ENCODE measurements at places on chromosomes 12 and 14. TPM values are rescaled to one million over a fixed set of nuclear protein-coding genes. Genes with fewer than 3 reads are reported as not detected.
A peak's percentile ranks its signal among the peaks of the same experiment; 100 is the strongest.

The ADSS1 gene
- 5.2 TPM for total RNA-seq

The PRH2 gene
- total RNA-seq, result not detected

The METTL1 gene
- total RNA-seq, result 40.6 TPM

The FGD4 gene
- total RNA-seq, result 34.7 TPM

The PSEN1 gene
- total RNA-seq, result 64.5 TPM

The IL22 gene
- total RNA-seq, result not detected

The PTPN6 gene
- total RNA-seq, result 13.2 TPM

The LUM gene
- not detected for total RNA-seq

The ALDH1L2 gene
- 165 TPM for total RNA-seq

The AQP6 gene
- not detected for total RNA-seq

The EDDM3A gene
- total RNA-seq, result not detected

GRCh38 chr14:105486163-105486973 lies at the start of gene CRIP1:
Gene CRIP1, plus strand, starts transcription at chr14:105486886. Its CDS starts 374 bp downstream, at chr14:105487260.
- H3K4me3 ChIP-seq, result no peak within 1 kb of the TSS
- no peaks in the 10 kb centered on the region for H3K27me3 ChIP-seq
- no peak within 1 kb of the TSS for H3K27ac ChIP-seq
- H3K36me3 ChIP-seq, result peaks cover 14% of the 10 kb centered on the region

DNA sequence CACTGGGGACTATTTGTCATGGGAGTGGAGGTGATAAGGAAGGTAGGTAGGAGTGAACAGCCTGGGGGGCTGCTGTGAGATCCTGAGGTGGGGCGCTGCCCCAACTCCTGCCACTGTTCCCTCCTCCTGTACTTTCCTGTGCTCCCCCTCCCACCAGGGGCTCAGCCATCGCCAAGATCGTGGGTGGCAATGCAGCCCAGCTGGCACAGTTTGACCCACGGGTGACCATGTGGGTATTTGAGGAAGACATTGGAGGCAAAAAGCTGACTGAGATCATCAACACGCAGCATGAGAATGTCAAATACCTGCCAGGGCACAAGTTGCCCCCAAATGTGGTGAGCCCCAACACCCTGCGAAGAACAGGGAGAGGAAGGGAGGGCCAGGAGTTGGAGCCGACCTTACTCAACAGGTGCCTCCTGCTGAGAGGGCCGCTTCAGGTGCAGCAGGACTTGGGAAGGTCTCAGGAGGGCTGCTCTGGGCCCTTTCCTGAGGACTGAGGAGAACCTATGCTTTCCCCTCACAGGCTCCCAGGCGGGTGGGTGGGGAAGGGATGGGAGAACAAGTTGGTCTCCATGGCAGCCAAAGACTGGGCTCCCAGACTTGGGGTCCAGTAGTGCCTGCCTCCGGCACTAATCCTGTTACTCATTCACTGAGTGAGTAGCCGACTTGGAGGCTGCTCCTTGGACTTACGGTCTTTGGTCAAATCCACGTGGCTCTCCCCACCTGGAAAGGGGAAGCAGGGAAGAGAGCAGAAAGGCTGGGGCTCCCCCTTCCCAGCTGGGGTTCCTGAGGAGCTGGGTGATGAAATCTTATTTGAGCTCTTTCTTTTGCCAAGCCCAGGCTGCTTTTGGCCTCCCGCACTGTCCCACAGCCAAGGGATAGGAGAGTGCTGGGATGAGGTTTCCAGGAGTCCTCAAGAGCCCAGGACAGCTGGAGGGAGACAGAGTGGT lies 884 bp downstream of the GPD1 start:
- H3K27ac ChIP-seq, result no peak overlapping the region
- peaks cover 8% of the 10 kb centered on the region for H3K4me1 ChIP-seq
- no peak overlapping the region for H3K4me3 ChIP-seq
- DNase-seq, result no peak
- peaks cover 23% of the 10 kb centered on the region for H3K36me3 ChIP-seq

GRCh38 chr12:58051378-58051777 lies 110.0 kb downstream of the ATP23 start:
- DNase-seq, result no peak

DNA sequence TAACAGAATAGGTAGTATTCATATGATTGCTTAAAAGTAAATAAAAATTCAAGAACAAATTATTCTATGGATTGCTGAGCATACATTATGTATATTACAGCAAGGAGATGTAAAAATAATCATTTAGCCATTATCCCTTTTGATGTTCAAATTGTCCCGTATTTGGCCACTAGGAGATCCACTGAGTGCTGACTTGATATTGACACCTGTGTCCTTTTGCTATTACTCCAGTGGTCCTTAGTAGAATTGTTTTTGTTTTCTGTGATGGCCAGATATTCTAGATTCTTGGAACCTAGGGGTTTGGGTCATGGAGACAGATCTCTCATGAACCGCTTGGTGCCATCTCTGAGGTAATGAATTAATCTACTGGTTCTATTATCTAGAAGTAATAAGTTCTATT lies 16.8 kb downstream of the ERO1A start:
- peak; percentile 32 for DNase-seq
- peak overlapping the region; percentile 2 for H3K27ac ChIP-seq
- H3K4me3 ChIP-seq, result no peak overlapping the region

DNA sequence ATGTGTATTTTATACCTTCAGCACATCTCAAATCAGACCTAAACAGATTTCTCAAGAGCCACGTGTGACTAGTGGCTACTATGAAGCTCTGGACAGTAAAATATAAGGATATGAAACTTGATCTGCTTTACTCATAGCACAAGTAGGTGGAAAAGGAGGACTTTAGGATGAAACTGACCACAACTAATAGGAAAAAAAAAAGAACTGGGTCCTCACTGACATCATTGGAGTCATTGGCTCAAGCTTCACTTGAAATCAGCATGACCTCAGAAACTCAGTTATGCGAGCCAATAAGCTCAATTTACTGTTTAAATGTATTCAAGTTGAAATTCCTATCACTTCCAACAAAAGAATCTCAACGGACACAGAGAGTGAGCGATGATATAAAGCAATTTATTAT lies 34.1 kb upstream of the CIT start:
- no peaks in the 10 kb centered on the region for H3K4me1 ChIP-seq
- DNase-seq, result peak; percentile 8
- H3K27me3 ChIP-seq, result no peaks in the 10 kb centered on the region
- no peak overlapping the region for H3K27ac ChIP-seq
- H3K36me3 ChIP-seq, result no peaks in the 10 kb centered on the region
- no peak overlapping the region for H3K4me3 ChIP-seq

GRCh38 chr14:32587461-32587860 lies 258.4 kb downstream of the AKAP6 start:
- H3K4me1 ChIP-seq, result no peaks in the 10 kb centered on the region
- DNase-seq, result no peak
- no peaks in the 10 kb centered on the region for H3K36me3 ChIP-seq
- no peak overlapping the region for H3K27ac ChIP-seq

DNA sequence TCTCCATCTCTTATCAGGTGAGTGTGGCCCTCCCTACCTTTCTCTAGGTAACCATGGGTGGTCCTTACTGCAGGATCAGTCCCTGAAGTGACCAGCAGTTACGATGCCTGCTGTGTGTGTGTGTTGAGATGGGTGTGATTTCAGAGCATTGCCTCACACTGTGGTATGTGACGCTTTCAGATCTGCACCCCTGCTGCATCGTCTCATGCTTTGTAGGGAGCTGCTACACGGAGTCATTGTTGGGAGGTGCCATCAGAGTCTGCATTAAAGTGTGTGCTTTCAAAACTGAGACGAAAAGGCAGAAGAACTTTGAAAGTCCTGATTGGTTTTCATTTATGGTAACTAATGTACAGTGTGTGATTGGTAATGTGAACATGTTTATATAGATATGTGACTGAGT lies 150.5 kb downstream of the PELI2 start:
- no peaks in the 10 kb centered on the region for H3K4me1 ChIP-seq
- no peak for DNase-seq
- H3K36me3 ChIP-seq, result no peaks in the 10 kb centered on the region
- H3K27ac ChIP-seq, result no peak overlapping the region
- H3K4me3 ChIP-seq, result no peak overlapping the region
- H3K27me3 ChIP-seq, result peaks cover 12% of the 10 kb centered on the region

GRCh38 chr12:113659416-113659815 lies 187.7 kb upstream of the LHX5 start:
- H3K4me1 ChIP-seq, result no peaks in the 10 kb centered on the region
- no peak overlapping the region for H3K27ac ChIP-seq
- H3K36me3 ChIP-seq, result no peaks in the 10 kb centered on the region

DNA sequence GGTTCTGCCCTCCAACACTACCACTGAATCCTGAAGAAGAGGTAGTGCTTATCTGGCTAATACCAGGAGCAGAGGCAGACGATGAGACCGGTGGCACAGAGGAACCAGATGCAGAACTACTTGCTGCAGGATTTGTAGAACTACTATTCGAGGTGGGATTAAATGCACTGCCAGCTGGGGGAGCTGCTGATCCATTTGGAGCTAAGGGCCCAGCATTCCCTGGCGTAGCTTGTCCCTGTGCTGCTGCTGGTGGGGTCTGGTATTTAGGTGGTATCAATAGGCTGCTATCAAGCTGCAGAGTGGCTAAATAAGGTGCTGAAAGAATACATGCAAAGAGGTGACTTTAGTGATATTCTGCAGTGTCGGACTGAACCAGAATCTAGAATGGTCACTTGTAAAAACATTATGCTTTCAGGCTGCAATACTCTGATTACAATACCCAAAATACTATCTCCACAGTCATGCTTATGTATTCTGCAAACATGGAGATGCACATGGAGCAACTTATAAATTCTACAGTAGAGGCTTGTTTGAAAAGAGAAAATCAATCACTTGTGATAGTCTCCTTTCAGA lies 294.2 kb downstream of the MED13L start:
- no peak overlapping the region for H3K27ac ChIP-seq
- no peaks in the 10 kb centered on the region for H3K27me3 ChIP-seq
- peak; percentile 17 for DNase-seq
- H3K4me3 ChIP-seq, result no peak overlapping the region

DNA sequence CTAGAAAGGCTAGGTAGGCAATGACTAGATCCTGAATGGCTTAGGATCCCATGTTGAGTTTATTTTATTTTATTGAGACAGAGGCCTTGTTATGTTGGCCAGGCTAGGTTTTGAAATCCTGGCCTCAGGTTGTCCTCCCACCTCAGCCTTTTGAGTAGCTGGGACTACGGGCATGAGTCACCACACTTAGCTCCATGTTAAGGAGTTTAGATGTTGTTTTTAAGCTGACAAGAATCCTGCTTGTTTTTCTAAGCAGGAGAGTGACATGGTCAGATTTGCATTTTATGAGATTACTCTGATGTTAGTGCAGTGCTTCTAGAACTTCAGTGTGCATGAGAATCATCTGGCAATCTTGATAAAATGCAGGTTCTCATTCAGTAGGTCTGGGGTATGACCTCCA lies 14.5 kb downstream of the CCDC198 start:
- peak overlapping the region; percentile 82 for H3K27ac ChIP-seq
- no peaks in the 10 kb centered on the region for H3K36me3 ChIP-seq
- peak; percentile 65 for DNase-seq
- H3K27me3 ChIP-seq, result no peaks in the 10 kb centered on the region
- peaks cover 24% of the 10 kb centered on the region for H3K4me1 ChIP-seq

DNA sequence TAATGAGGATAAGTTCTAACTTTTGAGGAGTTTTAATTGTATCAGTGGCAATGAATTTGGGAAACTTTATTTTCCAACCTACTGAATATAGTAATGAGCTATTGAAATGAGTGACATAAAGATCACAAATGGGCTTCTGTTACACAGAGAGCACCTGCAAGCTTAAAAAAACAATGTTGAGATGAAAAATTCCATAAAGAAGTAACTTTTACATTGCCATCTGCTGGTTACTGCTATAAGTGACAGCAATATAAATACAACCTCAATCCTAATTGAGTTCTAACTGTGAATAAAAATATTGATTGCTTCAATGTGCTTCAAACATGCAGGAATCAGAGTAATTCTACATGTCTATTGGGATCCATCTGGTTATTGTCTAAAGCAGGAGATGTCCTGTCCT lies 14.2 kb downstream of the WIF1 start:
- peak; percentile 9 for DNase-seq
- H3K27me3 ChIP-seq, result peaks cover 20% of the 10 kb centered on the region
- no peaks in the 10 kb centered on the region for H3K36me3 ChIP-seq

DNA sequence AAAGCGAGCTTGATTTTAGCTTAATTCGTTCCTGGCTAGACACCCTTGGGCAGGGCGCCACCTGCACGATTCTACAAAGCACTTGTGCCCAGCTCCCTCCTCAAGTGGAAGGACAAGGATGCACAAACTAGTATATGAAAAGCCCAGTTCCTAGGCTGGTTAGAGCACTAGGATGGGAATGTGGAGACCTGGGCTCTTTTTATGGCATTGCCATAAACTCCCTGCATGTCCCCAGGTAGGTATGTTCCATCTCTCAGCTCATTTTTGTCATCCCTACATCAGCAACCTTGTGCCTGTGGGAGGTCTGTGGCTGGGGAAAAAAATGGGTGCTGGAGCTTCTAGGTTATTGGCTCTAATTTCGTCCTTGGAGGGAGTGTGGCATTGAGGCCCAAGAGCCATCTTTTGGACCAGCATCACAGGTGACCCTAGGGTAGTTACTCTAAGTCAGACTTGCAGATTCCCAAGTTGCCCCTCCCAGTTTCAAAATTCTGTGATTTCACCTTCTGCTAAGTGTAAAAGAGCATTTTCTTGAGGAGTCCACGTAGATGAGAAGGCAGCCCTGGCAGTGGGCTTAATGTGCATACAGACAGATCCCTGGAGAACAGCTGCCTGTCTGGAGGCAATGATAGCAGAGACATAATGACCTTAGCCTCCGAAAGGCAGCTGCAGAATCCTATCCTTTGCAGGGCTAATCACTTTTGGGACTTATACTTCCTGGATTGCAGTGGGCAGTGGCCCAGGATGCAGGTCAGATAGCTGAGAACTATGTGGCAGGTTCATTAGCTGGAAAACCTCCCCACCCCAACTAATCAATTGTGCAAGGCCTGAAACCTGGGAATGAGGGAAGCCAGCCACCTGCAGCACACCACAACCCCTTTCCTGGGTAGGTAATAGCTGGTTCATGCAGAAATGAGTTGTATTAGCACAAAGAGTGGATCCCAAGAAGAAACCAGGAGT lies 47.6 kb upstream of the BDKRB2 start:
- DNase-seq, result no peak
- no peaks in the 10 kb centered on the region for H3K4me1 ChIP-seq
- H3K4me3 ChIP-seq, result no peak overlapping the region

DNA sequence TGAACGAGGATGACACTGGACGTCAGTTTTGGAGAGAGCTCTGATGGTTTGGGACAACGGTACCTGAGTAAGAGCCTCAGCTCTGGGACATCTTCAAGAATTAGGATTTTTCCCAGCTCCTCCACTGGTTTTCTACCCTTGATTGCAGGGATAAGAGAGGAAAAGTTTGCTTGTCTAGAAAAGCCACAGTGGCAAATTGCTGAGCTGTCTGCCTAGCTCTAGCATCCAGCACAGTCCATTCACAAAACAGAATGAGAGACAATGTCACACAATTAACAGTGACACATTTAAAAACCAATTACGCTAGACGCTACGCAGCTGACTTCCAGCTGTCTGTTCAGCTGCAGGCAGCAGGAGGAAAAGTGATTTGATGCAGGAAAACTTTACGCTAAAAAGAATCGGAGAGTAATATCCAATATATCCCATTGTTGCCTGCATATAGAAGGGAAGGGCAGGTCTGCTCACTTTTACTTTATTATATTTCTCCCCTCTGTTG lies 168.1 kb upstream of the PRICKLE1 start:
- H3K27me3 ChIP-seq, result no peaks in the 10 kb centered on the region
- no peak overlapping the region for H3K27ac ChIP-seq
- no peak overlapping the region for H3K4me3 ChIP-seq

Data from MCF 10A (cell line).